ENCODE measurements at places on chromosomes 16 and 17. TPM values are rescaled to one million over a fixed set of nuclear protein-coding genes. Genes with fewer than 3 reads are reported as not detected.

DNA sequence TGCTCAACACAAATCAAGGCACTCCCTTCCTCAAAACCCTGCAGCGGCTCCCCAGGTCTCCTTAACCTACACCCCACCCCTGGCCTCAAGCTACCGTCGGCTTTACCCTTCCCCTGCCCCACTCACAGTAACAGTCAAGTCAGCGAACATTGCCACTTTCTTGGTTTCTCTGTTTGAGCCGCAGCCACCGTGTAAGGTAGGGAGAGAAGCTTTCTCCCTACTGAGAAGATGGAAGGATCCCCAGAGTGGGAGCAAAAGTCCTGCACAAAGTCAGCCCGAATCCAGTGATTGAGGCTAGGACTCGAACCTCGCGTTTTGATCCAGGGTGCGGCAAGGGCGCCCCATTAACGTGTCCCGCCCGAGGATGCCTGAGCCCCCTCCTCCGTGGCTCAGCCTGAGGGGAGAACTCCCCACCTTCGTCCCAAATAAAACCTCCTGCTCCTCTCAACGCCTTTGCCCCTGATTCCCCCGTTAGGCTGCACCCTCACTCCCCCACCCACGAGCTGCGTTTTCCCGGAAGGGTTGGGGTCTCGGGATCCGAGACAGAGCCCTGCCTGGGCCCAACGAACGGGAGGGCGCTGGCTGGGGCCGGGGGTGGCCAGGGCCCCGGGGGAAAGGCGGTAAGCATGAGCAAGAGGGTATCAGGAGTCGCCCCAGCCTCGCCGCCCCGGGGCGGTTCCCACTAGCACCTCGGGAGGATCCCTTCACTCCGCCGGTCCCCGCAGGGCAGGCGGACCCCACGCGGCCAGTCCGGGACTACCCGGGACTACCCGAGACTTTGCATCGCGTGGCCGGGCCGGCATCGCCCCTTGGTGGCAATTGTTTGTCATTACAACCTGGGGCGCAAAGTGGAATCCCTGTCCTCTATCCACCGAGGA, 9.9 kb upstream of the NAGS start:
- DNase-seq = no peak

Gene HP
- total RNA-seq = 1.1 TPM

Gene SNAI3
- total RNA-seq = 0.34 TPM

Gene KRTAP2-2
- total RNA-seq = not detected

- DNase-seq = no peak
Measured at GRCh38 chr17:6989779-6990178, 6.1 kb upstream of the ALOX12 start.
